ENCODE measurements at places on chromosomes 5 and 9. TPM values are rescaled to one million over a fixed set of nuclear protein-coding genes. Genes with fewer than 3 reads are reported as not detected.

Gene GPSM1
- 140 TPM for total RNA-seq

Gene TXNDC8
- not detected for total RNA-seq

Gene TMEFF1
- total RNA-seq: 171 TPM

Gene TMEM252
- total RNA-seq: not detected

Gene SH3RF2
- not detected for total RNA-seq

Gene TENT4A
- total RNA-seq: 23.7 TPM

Measured in glutamatergic neuron (in vitro differentiated cells).